ENCODE measurements at places on chromosomes 4 and X. TPM values are rescaled to one million over a fixed set of nuclear protein-coding genes. Genes with fewer than 3 reads are reported as not detected.

- DNase-seq, result no peak
Observed at GRCh38 chrX:48715072-48715471, 18.5 kb downstream of the SUV39H1 start.

The GPRASP2 gene
- 11.5 TPM for total RNA-seq

GRCh38 chr4:99061048-99061700 is 27.4 kb downstream of the ADH5 start:
- no peak for DNase-seq

DNA sequence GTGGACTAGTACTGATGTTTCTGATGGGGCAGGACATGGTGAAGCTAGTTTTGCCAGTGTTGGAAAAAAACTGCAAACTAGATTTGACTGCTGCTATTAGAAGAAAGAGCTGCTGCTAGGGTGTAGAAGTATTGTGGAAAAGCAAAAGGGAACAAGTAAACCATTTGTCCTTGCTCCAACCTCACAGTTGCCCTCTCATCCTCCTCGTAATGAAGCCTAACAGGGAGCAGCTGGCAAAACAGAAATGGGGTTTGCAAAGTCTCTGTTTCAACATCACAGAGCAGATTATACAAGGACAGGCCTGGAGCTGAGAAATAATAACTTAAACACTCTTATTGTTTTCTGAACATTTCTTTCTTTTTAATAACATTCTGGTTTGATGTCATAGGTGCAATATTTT is 346.2 kb downstream of the MAGEB5 start:
- DNase-seq, result no peak

DNA sequence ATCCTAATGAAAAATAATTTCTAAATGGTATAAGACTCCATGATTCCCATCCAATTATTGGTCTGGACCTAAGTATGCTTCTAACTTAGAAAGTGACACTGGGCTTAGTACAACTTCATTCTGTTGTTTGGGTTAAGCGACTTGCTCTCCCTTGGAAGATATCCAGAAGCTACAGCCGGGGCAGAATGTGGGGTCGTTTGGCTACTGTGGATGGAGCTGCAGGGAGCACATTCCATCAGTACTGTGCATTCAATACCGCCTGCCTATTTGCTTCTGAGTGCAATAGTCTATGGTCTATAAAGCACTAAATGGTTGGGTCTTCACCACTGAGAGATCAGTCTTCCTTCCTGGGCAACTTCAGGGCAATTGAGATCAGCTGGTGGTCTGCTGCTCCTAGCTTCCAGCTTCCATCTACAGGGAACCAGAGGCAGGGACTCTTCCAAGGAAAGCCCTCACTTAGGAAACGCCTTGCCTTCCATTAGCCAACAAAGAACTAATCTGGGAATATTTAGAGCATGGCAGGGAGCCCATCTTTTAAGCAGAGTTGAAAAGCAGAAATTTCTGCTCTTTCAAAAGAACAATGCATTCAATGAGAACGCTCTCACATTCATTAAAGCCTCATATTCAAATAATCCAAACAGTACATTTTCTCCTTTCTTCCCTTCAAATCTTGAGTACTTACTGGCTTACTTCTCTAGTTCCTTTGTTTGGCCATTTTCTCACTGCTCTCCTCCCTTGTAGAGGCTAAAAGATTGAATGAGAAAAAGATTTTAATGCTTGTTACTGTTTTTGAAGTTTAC is 1049.9 kb upstream of the TENM3 start:
- no peak for DNase-seq

GRCh38 chrX:13717700-13718472 is 16.5 kb downstream of the TRAPPC2 start:
- no peak for DNase-seq

- no peak for DNase-seq
Observed at GRCh38 chr4:28462766-28463700, 1602.4 kb downstream of the STIM2 start.

DNA sequence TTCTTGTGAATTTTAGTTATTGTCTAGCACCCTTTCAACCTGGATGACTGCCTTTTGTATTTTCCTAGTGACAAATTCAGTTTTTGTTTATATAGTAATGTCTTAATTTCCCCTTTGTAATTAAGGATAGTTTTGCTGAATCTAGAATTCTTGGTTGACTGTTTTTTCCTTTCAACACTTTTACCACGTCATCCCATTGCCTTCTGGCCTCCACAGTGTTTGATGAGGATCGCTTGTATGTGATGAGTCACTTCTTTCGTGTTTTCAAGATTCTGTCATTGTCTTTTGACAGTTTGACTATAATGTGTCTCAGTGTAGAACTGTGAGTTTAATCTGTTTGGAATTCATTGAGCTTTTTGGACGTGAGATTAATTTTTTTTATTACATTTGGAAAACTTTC is 30.1 kb downstream of the KDM6A start:
- no peak for DNase-seq

The FREM3 gene
- not detected for total RNA-seq

DNA sequence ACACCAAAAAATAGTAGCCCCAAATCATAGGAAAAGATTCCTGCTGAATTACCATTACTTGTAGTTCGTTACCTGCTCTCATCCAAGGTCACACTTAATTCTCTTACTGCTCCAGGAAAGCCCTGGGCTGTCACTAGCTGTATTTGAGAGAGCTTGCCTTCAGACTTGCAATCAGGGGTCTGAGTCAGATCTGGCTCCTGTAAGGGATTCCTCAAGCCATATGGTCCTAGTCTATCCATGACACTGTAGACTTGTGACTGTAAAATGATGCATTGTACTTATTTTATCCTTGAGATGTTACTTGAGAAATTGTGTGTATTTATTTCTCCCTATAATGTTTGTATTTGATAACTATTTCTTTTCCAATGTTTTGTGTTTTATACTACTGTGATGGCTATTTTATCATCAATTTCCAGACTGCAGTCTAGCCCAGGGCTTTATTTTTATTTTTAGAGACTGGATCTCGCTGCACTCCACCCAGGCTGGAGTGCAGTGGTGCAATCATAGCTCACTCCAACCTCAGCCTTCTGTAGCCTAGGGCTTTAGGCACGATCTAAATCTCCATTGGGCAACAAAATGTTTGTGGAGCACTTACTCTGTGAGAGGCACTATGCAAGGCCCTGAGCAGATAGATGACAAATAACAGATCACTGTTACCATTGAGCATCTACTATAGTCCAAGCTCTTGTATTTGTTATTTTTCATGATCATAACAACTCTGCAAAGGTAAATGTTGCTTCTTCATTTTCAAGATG is 24.2 kb downstream of the ERVMER34-1 start:
- DNase-seq, result no peak

- DNase-seq, result no peak
Observed at GRCh38 chr4:186161138-186161537, 30.2 kb upstream of the CYP4V2 start.

DNA sequence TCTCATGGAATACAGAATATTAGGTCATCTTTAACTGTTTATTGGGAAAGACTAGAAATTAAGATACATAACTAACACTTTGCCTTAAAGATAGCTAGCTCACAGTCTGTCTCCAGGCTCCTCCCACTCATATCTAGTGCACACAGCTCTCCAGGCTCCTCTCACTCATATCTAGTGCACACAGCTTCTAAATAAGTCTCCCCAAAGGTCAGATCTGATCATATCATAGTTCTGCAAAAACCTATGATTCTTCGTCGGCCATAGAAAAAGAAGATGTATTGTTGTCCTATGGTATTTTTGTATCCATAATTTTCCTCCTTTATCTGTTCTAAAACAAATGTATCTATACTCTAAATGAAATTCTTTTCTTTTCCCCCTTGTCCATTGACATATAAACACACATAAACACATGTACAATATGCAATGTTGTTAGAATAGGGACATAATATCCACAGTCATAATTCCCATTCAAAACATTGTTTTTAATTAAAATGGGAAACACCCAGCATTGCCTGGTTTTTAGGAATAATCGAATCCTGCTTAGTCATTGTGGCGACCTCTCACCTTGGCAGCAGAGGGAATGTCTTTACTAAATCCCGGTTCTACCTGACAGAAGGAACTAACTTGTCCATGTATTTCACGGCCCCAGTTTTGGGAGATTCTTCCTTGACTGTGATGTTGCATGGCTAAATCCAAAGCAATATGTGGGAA is 1282.0 kb downstream of the PCDH7 start:
- no peak for DNase-seq

GRCh38 chr4:8364141-8364540 is 76.4 kb downstream of the ACOX3 start:
- DNase-seq, result peak; percentile 18

GRCh38 chr4:47686294-47686872 is 151.5 kb downstream of the CORIN start:
- peak; percentile 81 for DNase-seq

The PCSK1N gene
- total RNA-seq, result 0.52 TPM
